GM13977 (cell line): ENCODE measurements at places on chromosomes 3 and 15.

DNA sequence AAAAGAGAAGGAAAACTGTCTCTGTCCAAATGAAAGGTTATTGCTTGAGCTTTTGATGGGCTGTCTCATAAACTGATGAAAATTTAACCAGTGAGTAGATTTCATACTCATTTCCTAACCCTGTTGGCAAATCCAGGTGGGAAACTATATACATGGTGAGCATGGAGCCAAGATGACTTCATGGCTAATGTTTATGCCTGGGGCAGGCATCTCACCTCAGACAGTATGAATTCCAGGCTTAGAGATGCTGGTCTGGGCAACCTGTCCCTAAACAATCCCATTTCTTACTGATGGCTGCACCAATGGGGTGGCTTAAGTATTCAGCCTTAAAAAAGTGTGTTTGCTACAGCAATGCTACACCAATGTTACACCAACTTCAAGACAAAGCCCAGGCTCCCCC is 58.1 kb downstream of the SLTM start:
- no peak for DNase-seq

DNA sequence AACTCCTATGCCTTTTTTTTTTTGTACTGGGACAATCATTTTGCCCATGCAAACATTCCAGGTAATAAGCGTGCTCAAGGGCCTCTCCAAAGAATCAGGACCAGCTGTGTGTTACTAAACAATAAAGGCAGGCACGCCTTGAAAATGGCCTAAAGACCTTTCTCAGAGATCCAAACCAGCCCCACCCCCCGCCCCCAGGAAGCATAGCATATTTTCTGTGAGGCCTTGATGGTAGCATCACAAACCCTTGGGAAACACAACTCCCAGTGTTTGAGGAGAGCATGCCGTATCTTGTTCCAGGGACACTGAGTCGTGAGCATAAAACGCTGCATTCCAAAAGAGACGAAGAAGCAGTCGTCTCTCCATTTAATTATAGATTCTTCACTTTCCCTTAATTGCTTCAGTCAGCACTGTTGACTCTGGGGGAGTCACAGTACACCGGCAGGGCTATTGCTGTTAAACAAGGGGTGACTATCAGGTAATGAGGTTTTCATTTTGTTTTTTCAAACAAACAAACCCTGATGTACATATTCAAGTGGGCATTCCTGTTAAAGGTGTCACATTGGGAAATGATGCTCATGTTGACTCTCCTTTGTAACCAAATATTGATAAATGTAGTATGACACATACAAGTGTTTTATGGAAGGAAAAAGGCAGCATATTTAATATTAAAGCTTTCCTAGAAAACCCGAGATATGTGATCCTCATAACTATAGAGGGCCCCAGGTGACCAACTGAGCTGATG is 4.4 kb upstream of the TPM1 start:
- no peak for DNase-seq

GRCh38 chr3:44186111-44186672 is 55.5 kb upstream of the TOPAZ1 start:
- no peak for DNase-seq

GRCh38 chr3:79587150-79587549 is 180.6 kb downstream of the ROBO1 start:
- DNase-seq, result no peak

- no peak for DNase-seq
Observed at GRCh38 chr3:53257465-53257864, 1.6 kb upstream of the TKT start.

- no peak for DNase-seq
Observed at GRCh38 chr15:68220967-68221366, 8.6 kb downstream of the CLN6 start.

DNA sequence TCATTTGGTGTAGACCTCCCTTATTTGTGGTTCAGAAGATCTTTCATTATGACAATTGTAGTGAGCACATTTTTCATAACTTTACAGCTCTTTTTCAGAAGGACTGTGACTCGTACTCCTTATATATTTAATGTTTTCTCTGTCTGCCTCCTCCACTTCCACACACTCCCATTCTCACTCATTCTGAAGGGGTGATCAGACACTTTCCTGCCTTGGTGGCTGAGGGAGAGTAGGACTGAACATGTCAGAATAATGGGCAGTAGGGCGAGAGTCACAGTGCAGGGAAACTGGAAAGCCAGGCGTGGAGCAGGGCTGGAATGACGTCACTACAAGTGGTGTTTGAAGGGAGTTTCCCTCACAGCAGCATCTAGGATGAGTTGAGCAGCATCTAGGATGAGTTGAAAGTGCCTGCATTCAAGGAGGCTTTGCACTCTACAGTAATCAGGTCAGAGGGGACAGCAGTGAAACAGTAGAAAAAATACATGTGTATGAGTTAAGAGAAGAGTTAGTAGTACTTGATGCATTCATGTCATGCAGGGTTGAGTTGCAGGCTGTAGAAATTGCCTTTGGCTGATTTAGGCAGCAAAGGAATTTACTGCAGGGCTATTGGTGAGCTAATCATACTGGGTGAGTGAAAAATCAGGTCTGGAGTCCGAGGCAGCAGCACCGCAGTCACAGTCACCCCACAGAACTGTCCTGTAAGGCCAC is 36.3 kb upstream of the FBXL22 start:
- DNase-seq, result peak; percentile 37

DNA sequence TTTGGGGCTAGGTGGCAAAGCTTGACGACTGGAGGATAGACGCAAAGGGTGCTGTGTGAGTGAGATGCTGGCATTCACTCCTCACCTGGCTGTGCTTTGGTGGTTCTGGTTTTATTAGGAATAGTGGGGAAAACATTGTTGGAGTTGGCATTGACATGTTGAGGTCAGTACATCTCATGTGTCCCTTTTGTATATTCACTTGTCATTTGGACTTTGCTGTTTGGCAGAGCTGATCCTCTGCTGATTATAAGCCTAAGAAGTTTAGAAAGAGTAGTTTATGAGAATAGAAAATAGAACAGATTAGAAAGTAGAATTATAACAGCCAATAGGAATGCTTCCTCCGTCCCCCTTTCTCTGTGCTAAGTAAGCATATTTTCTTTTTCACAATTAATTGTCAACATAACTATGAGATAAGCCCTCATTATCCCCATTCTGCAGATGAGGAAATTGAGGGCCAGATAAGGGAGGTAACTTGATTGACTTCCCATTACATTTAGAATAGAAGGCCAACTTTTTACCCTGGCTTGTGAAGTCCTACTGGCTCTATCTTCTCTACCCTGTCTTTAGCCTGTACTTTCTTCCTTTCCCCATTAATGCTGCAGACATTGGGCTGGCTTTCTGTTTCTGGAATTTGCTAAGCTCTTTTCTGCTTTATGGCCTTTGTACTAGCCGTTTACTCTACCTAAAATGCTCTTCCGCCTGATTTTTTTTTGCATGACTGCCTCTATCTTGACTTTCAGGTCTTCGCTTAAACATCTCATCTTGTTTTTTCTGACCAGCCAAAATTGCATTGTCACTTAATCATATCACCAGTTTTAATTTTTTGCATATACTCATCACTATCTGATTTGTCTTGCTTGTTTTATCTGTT is 12.8 kb downstream of the ITPR1 start:
- DNase-seq, result no peak

- DNase-seq, result peak; percentile 46
Observed at GRCh38 chr15:43948691-43949325, 122.0 kb downstream of the WDR76 start.

DNA sequence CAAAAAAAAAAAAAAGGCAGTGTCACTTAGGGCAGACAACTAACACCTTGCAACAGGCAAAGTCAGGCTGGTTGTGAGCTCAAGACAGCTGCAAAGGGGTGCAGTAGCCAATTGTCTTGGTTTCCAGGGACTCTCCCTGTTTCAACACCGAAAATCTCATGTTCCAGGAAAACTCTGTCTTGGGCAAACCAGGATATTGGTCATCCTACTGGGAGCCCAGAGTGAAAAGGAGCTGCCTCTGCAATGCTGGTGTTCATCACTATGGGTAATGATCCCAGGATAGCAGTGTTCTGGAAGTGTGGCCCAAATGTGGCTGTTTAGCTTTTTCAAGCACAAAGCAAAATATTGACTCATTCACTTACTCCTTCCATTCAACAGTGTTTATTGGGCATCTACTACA is 82.6 kb downstream of the ARHGAP31 start:
- DNase-seq, result no peak

- DNase-seq, result no peak
Observed at GRCh38 chr3:14077310-14077709, 47.4 kb downstream of the CHCHD4 start.

DNA sequence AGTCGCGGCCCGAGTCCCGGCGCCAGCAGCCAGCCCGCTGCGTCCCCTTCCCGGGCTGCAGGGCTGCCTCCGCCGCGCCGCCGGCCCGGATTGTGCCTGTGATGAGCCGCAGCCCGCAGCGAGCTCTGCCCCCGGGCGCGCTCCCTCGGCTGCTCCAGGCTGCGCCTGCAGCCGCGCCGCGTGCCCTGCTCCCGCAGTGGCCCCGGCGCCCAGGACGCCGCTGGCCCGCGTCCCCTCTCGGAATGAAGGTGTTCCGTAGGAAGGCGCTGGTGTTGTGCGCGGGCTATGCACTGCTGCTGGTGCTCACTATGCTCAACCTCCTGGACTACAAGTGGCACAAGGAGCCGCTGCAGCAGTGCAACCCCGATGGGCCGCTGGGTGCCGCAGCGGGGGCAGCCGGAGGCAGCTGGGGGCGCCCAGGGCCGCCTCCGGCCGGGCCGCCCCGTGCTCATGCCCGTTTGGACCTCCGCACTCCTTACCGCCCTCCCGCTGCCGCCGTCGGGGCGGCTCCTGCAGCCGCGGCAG is 1.2 kb downstream of the CHST2 start:
- peak; percentile 69 for DNase-seq

DNA sequence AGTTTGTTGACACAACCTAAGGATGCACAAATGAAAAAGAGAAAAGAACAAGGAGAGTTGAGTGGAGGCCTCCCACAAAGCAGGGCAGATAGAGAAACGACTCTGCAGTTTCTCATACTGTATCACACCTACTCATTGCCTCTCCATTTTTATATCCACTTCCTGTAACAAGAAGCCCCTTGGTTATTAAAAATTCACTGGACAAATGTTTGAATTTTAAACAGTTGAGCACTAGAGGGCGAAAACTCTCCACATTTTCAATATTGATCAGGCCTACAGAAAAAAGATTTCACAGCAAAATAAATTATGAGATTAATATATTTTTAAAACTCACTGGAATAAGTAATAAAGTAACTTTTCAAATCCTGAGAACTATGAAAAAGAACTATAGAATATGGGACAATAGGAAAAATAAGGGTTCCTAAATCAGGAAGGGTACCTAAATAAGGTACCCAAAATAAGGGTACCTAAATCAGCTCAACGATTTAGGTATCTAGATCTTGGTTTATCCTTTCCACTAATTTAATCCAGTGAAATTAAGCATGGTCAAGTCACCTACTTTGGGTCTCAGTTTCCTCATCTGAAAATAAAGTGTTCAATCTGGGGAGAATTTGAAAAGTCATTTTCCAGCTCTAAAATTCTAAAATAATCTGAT is 47.0 kb upstream of the PPIB start:
- DNase-seq, result peak; percentile 31

DNA sequence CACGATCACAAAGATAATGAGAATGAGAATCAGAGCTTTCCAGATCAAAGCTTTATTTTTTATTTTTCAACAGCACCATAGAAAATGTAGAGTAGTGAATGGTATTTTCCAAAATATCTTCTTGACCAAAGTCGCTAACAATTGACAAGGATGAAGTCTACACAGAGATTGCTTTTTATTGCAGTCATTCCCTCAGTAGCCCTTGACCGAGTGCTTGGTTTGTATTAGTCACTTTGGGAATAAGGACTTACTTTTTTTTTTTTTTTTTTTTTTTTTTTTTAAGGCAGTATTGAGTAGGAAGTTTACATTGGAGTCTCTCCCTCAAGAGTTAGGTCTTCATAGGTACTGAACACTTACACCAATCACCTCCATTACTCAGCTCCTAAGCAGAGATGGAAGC is 39.8 kb downstream of the THRB start:
- no peak for DNase-seq

DNA sequence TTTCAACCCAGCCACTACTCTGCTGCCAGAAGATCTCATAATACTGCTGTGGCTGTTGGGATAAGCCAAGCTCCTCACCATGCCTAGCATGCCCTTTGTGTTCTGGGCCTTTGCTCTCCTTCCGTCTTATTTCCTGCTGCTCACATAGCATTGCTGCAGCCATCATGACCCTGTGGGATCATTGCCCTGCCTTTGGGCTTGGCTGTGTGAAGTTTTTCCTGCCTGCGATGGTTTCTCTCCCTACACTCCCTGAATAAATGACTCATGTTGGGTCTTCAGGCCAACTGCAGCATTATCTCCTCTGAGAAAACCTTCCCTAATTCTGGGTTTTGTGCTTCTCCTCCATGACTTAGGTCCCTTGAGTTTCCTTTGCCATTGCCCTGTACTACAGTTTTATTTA is 20.8 kb upstream of the TRA2B start:
- DNase-seq, result no peak

GRCh38 chr3:187823746-187824145 is 78.5 kb upstream of the BCL6 start:
- DNase-seq, result no peak

DNA sequence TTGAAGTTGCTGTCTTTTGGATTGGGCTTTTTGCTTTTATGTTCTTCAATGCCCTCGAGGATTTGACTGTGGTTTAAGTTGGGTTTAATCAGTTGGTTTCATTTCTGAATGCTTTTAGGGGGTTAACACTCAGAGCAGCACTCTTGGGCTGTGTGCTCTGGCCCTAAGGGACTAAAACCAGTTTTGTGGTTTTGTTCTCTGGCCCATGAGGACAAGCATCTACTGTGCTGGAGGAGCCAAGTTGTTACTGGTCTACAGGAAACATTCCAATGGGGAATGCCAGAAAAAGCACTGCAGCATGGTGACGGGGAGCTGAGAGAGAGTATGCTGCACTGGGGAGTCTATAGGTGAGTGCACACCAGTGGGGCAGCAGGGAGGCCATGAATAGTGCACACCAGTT is 596.9 kb downstream of the ZBBX start:
- DNase-seq, result no peak

DNA sequence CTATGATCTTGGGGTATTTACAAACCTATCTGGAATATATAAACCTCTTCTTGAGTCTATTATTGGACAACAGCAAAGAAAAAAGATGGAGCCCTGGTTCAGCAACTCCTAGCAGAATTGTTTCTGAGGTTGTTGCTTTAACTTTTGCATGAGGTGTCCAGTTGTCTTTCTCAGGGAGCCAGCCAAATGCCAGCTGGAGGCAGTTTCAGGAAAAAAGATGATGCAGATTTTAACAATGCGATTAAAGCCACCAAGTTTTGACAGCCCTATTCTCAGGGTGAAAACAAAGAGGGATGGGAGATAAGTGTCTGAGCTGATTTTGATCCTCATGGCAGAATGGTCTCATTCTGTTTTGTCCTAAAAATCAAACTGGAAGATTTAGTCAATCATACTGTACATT is 181.6 kb upstream of the RASGRP1 start:
- DNase-seq, result no peak

- DNase-seq, result peak; percentile 44
Observed at GRCh38 chr3:37139567-37140052, 34.8 kb downstream of the LRRFIP2 start.

- no peak for DNase-seq
Observed at GRCh38 chr3:23421811-23422516, 218.8 kb downstream of the UBE2E2 start.

GRCh38 chr3:2873986-2874385 is 236.2 kb downstream of the IL5RA start:
- DNase-seq, result no peak
